ENCODE measurements at places on chromosomes 5 and 9. TPM values are rescaled to one million over a fixed set of nuclear protein-coding genes. Genes with fewer than 3 reads are reported as not detected.

GRCh38 chr5:78133423-78133822 is 161.1 kb downstream of the AP3B1 start:
- no peak for DNase-seq

GRCh38 chr5:172373680-172374079 is 80.6 kb downstream of the SH3PXD2B start:
- DNase-seq = no peak

- DNase-seq = no peak
These were observed 181.0 kb upstream of the CLINT1 start for GRCh38 chr5:158039911-158040347.

GRCh38 chr9:100761276-100761802 is 183.5 kb downstream of the CAVIN4 start:
- no peak for DNase-seq

GRCh38 chr5:5813441-5813840 is 391.0 kb downstream of the ICE1 start:
- DNase-seq = no peak

GRCh38 chr5:29185558-29185957 is 2007.9 kb upstream of the CDH6 start:
- no peak for DNase-seq

DNA sequence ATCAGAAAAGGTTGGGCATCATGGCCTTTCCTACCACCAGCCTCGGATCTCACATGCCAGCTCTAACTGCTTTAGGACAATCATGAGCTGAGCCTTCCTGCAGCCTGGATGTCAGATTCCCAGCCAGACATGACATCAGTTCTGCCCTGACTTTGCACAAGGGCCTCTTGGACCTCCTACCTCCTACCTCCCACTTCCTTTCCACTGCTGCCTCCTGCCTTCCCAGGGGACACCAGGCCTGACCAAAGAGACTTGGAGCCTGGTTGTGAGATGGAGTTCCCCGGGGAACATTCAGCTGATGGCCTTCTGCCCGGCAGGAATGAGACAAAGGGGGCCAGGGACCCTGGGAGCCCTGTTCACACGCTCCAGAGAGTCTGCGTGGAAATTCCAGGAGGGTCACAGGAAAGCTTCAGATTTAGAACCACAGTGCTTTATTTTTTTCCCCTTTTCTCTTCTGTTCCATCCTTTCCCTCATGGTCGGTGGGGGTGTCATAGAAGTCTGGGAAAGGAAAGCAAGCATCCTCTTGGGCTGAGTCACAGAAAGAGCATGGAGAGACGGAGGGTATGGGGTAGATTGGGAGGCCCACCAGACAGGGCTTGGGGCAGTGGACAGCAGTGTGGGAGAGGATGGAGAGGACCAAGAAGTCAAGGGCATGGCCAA is 35.4 kb upstream of the IL17B start:
- DNase-seq = no peak

DNA sequence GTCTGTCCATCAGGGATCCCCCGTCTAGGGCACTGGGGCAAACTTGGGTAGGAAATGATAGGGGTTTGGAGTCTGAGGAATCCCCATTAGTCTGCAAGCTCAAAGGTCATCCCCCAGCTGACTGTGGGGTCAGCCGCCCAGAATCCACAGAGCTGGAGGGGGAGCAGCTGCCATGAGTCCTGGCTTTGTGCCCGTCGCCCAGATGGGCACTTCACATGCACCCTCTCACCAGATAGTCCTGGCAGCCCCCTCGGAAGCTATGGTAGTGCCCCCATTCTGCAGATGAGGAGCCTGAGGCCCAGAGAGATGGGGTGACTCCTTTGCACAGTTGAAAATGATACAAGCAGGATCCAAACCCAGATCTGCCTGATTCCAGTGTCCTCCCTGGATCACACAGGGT is 35.7 kb upstream of the RPL26L1 start:
- no peak for DNase-seq

DNA sequence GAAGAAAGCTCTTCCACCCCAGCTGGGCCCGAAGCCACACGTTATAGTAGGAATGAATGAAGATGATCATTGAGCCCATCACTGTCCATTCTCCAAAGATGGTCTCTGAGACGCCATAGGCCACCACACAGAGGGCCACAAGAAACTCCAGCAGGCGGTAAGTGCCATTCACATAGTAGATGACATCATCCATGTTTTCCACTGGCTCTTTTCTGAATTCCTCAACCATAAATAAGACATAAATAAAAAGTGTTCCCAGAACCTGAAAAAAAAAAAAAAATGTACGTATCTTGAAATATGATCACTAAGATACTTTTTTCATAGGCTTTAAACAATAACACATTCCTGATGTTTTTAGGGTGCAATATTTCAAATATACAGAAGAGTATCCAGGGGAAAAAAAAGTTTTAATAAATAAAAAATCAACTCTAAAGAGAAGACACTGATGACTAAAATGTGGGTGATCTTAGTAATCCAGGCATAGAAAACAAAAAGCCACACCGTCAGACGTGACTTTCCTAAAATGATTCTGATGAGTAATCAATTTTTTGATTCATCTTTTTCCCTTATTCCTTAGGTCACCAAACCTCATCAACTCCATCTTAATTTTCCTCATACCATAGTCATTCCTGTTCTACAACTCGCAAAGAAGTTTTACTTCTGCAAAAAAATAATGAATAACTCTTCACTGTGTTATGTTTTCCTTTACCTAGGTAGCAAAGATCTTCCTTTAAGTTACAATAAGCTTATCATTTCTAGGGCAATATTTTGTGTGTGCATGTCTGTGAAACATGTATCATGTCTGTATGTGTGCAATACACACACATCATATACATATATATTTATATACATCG is 47.8 kb downstream of the RNF145 start:
- DNase-seq = no peak

HNRNPA0 gene
- 51.7 TPM for total RNA-seq

TTC16 gene
- total RNA-seq = not detected

PCDHB16 gene
- 4.1 TPM for total RNA-seq

ANGPTL2 gene
- total RNA-seq = 1.0 TPM

CCL21 gene
- total RNA-seq = not detected

RASGEF1C gene
- not detected for total RNA-seq
